A549 treated with DMSO at 1 μM for 4 hours (cell line): ENCODE measurements at places on chromosomes 4 and X. TPM values are rescaled to one million over a fixed set of nuclear protein-coding genes. Genes with fewer than 3 reads are reported as not detected.

The PLAC1 gene
- 0.28 to 0.91 TPM (median 0.55 TPM) in 5 replicates for total RNA-seq

The GPRASP3 gene
- 2.9 to 4.9 TPM (median 4.3 TPM) in 5 replicates for total RNA-seq

The PYURF gene
- total RNA-seq: 64.2 to 84.6 TPM (median 75.9 TPM) in 5 replicates

The POLN gene
- total RNA-seq: 0.40 to 0.72 TPM (median 0.66 TPM) in 5 replicates

The PPA2 gene
- 73.9 to 91.2 TPM (median 76.1 TPM) in 5 replicates for total RNA-seq

The USP17L22 gene
- not detected in 5 replicates for total RNA-seq

The ITM2A gene
- 0.12 TPM in 1 of 5 replicates, not detected in the others for total RNA-seq

The CENPI gene
- 8.9 to 14.7 TPM (median 13.2 TPM) in 5 replicates for total RNA-seq

The SMIM10 gene
- 0.13 to 0.19 TPM (median 0.15 TPM) in 4 of 5 replicates, not detected in the other for total RNA-seq

The SAGE1 gene
- total RNA-seq: 0.04 to 0.07 TPM (median 0.06 TPM) in 3 of 5 replicates, not detected in the others

The ADRA2C gene
- total RNA-seq: 6.9 to 11.8 TPM (median 11.3 TPM) in 5 replicates

The G6PD gene
- total RNA-seq: 1,297 to 1,681 TPM (median 1,624 TPM) in 5 replicates

The MAGEA4 gene
- total RNA-seq: not detected in 5 replicates

The SSX5 gene
- not detected in 5 replicates for total RNA-seq

The TBC1D25 gene
- 10.6 to 11.8 TPM (median 10.7 TPM) in 5 replicates for total RNA-seq

The CD38 gene
- total RNA-seq: 8.4 to 12.4 TPM (median 9.5 TPM) in 5 replicates

The APLN gene
- total RNA-seq: 0.78 to 0.99 TPM (median 0.83 TPM) in 5 replicates

The CDS1 gene
- total RNA-seq: 0.71 to 1.2 TPM (median 0.84 TPM) in 5 replicates

The FOXR2 gene
- total RNA-seq: not detected in 5 replicates

The DCLK2 gene
- total RNA-seq: 8.8 to 10.7 TPM (median 10.0 TPM) in 5 replicates

The UGT2A1 gene
- total RNA-seq: not detected in 5 replicates

The PAGE5 gene
- total RNA-seq: not detected in 5 replicates

The POU4F2 gene
- not detected in 5 replicates for total RNA-seq

The SLAIN2 gene
- 17.5 to 27.0 TPM (median 18.6 TPM) in 5 replicates for total RNA-seq

The CLCN3 gene
- total RNA-seq: 16.6 to 22.3 TPM (median 19.5 TPM) in 5 replicates

The IL21 gene
- not detected in 5 replicates for total RNA-seq

The FAM114A1 gene
- total RNA-seq: 23.9 to 41.6 TPM (median 38.2 TPM) in 5 replicates

The PROM1 gene
- total RNA-seq: 0.02 to 0.22 TPM (median 0.10 TPM) in 4 of 5 replicates, not detected in the other

The SLC9A7 gene
- total RNA-seq: 13.5 to 15.6 TPM (median 15.5 TPM) in 5 replicates

The SPANXC gene
- 0.45 to 1.1 TPM (median 0.94 TPM) in 5 replicates for total RNA-seq

The GLRA3 gene
- not detected in 5 replicates for total RNA-seq

The TREX2 gene
- total RNA-seq: 1.1 to 2.0 TPM (median 1.6 TPM) in 5 replicates

The USP9X gene
- total RNA-seq: 27.4 to 38.5 TPM (median 33.4 TPM) in 5 replicates

The LONRF3 gene
- total RNA-seq: 3.2 to 4.9 TPM (median 4.2 TPM) in 5 replicates

The XG gene
- 0.04 TPM in 1 of 5 replicates, not detected in the others for total RNA-seq

The STBD1 gene
- 6.5 to 7.1 TPM (median 6.9 TPM) in 5 replicates for total RNA-seq

The TKTL2 gene
- not detected in 5 replicates for total RNA-seq

The SRPX2 gene
- total RNA-seq: 2.4 to 3.4 TPM (median 3.0 TPM) in 5 replicates

The HSFX4 gene
- not detected in 5 replicates for total RNA-seq

The PPBP gene
- 0.15 to 0.24 TPM in 2 of 5 replicates, not detected in the others for total RNA-seq

The NUDT10 gene
- 0.28 to 0.56 TPM (median 0.45 TPM) in 5 replicates for total RNA-seq

The EFHC2 gene
- 0.18 to 0.26 TPM (median 0.23 TPM) in 5 replicates for total RNA-seq

The TMPRSS11D gene
- not detected in 5 replicates for total RNA-seq

The TRO gene
- total RNA-seq: 0.47 to 0.88 TPM (median 0.64 TPM) in 5 replicates

The GUCY1A1 gene
- total RNA-seq: not detected in 5 replicates

The STK32B gene
- 19.0 to 22.9 TPM (median 22.7 TPM) in 5 replicates for total RNA-seq

The GPRIN3 gene
- 3.4 to 7.8 TPM (median 6.3 TPM) in 5 replicates for total RNA-seq

The PARM1 gene
- total RNA-seq: 0.52 to 0.62 TPM (median 0.61 TPM) in 5 replicates

The PSAPL1 gene
- 0.07 to 0.17 TPM (median 0.09 TPM) in 5 replicates for total RNA-seq
